Natural killer cell treated with Interleukin-12 subunit alpha and Interleukin-12 subunit beta and Interleukin-15 and Interleukin-18, amount 100 ng/mL, for 72 hours (primary cell): ENCODE measurements at places on chromosomes 6 and 20. TPM values are rescaled to one million over a fixed set of nuclear protein-coding genes. Genes with fewer than 3 reads are reported as not detected.

LSM2 gene
- 113 TPM for total RNA-seq

BMP7 gene
- total RNA-seq: not detected

TRIM10 gene
- total RNA-seq: not detected

DNA sequence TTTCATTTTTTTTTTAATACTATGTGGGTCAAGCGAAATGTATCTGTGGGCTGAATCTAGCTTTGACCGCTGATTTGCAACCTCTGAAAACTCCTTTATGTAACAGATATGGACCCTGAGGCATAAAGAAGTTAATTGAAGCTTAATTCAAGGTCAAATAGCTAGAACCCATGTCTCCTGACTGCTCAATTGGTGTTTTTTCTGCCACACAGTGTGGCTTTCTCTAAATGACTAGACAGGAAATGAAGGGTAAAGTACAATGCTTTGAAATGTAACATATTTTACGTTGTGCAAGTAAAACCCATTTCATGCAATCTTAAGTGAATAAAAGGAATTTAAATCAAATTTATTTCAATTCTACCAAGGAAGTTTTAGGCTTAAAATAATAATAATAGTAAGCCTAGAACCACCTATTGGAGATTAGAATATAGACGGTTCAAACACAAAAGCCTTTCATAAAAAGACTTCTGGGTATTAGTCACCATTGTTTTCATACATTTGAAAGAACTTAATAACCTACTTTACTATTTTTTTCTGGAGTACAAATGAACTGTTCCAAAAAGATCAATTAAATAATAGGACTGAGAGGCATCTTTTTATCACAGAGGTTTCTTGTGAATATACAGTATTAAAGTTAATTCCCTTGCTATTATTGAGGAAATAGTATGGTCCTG lies 279.8 kb downstream of the EPHA7 start:
- no peak overlapping the region for H3K27ac ChIP-seq
- H3K4me3 ChIP-seq: no peak overlapping the region
- no peaks in the 10 kb centered on the region for H3K4me1 ChIP-seq
- peaks cover 6% of the 10 kb centered on the region for H3K36me3 ChIP-seq
- DNase-seq: no peak

DNA sequence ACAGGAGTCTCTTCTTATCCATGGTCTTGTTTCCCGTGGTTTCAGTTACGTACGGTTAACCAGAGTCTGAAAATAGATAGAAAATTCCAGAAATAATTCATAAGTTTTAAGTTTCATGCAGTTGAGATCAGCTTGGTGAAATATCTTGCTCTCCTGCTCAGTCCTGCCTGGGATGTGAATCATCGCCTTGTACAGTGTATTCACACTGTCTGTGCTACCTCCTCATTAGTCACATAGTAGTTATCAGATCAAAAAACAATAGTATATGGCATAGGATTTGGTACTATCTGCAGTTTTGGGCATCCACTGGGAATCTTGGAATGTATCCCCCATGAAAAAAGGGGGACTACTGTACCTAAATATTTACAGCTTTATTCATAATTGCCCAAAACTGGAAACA lies 22.7 kb upstream of the MOCS1 start:
- H3K27me3 ChIP-seq: peaks cover 28% of the 10 kb centered on the region
- H3K36me3 ChIP-seq: no peaks in the 10 kb centered on the region
- no peaks in the 10 kb centered on the region for H3K4me1 ChIP-seq
- DNase-seq: no peak
